ENCODE measurements at places on chromosomes 7 and 10. TPM values are rescaled to one million over a fixed set of nuclear protein-coding genes. Genes with fewer than 3 reads are reported as not detected.

DNA sequence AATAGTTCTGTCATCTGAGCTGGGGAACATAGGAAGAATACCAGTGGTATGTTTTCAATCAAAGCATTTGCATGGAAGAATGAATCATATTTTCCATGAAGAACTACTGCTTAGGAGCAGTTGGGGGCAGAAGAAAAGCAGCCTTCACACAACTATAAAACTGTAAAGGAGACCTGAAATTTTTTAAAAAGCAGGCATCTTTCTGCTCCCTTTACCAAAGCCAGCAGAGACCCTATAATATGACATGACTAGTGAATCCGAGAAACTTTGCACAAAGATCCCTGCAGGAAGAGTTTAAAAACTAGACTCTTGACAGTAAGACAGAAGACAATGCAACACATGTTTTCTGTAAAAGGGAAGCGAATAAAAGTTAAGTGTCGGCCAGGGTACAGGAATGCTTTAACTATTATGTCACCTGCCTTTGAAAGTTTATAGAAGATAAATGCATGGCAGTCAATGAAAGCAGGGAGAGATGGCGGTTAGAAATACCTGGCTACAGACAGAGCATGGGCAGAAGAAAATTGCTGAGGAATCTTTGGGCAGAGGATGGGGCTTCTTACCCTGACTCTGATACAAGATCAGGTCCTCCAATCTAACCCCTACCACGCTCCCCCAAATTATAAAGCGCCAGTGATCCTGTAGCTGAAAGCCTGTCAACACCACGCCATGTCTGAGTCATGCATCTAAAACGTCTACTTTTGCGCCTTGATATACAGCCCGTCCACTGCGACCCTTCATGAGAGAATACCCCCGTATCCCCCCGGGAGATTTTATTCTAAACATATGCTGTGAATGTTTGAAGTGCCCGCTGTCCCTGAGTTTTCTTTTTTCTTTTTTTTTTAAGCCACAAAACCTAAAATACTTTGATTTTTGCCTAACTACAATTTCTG lies 93.1 kb downstream of the GLI3 start:
- no peak overlapping the region for H3K4me3 ChIP-seq
- no peak overlapping the region for H3K27ac ChIP-seq
- H3K36me3 ChIP-seq, result no peaks in the 10 kb centered on the region
- H3K4me1 ChIP-seq, result no peaks in the 10 kb centered on the region
- DNase-seq, result no peak

CLEC2L gene
- not detected for total RNA-seq

DNA sequence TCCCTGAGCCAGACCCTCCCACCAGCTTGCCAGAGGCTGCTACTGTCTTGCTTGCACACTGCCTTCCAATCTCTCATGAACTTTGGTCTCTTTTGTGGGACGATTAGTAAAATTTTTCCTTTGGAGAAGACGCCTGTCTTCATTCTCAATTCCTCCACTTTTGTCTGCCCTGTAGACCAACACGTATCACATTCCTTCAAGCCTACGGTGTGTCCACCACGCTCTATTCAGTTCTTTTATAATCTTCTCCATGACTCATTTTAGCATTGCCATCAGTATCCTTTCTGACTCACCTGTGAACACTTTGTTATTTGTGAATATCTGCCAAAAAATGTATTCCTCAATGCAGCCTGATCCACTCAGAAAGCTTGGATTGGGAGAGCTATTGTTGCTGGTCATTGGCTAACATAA lies 1.4 kb downstream of the GIMAP5 start:
- no peak for DNase-seq
- H3K4me3 ChIP-seq, result no peak overlapping the region
- H3K27ac ChIP-seq, result peak overlapping the region; percentile 31
- no peaks in the 10 kb centered on the region for H3K36me3 ChIP-seq
- H3K27me3 ChIP-seq, result no peaks in the 10 kb centered on the region

DNA sequence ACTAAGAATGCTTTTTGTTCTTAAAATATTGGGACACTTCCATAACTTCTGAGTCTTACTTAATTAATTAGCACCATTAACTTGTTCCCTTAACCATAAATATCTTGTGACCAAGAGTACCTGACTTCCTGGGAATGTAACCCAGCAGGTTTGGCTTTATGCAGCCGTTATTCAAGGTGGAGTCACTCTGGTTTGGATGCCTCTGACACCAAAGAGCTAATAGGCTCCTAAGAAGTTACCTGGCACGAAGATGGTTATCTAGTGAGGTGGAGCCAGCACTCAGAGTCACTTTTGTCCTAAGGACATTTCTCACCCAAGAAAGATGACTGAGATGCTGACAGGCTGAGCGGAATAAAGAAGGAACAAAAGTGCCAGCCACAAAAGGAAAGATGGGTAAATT lies 172.3 kb downstream of the C1GALT1 start:
- H3K36me3 ChIP-seq, result no peaks in the 10 kb centered on the region
- H3K27me3 ChIP-seq, result no peaks in the 10 kb centered on the region
- no peak overlapping the region for H3K27ac ChIP-seq
- DNase-seq, result no peak
- H3K4me3 ChIP-seq, result no peak overlapping the region

DNA sequence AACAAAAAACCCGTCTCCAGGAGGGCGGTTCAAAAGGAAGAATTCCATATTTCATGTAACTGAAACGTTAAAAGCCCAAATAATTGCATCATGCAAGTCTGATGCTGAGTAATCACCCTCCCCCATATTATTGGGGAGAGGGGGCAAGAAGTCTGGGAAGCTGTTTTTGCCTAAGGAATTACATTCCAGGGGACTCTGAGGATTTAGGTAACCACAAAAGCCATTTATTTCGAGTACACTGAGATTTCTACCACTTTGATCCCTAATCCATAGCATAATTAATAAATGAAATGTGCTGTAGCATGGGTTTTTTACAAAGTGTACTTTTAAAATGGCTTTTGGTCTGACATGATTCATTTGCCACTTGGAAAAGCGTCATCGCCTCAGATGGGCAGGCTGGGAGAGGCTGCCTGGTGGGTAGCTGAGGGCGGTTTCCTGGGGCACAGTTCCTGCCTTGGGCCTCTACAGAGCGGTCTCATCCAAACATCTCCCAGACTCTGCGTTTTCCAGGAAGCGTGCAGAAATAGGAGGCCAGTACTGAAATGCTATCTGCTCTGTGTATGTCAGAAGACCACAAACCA lies 106.5 kb downstream of the TCF7L2 start:
- no peak overlapping the region for H3K4me3 ChIP-seq
- H3K27ac ChIP-seq, result no peak overlapping the region
- no peaks in the 10 kb centered on the region for H3K27me3 ChIP-seq
- peaks cover 40% of the 10 kb centered on the region for H3K4me1 ChIP-seq
- DNase-seq, result no peak
- no peaks in the 10 kb centered on the region for H3K36me3 ChIP-seq

GBX1 gene
- not detected for total RNA-seq

DMBT1 gene
- total RNA-seq, result 0.33 TPM
